Cerebellum (tissue), 4 donors: ENCODE measurements at places on chromosomes 4 and X. TPM values are rescaled to one million over a fixed set of nuclear protein-coding genes. Genes with fewer than 3 reads are reported as not detected.

Gene KIAA1210
- 0.36 TPM for total RNA-seq

Gene DMRTC1B
- 0.36 TPM for total RNA-seq

Gene PIM2
- total RNA-seq = 5.9 TPM

Gene VCX2
- not detected for total RNA-seq

Gene TMPRSS11F
- not detected for total RNA-seq

DNA sequence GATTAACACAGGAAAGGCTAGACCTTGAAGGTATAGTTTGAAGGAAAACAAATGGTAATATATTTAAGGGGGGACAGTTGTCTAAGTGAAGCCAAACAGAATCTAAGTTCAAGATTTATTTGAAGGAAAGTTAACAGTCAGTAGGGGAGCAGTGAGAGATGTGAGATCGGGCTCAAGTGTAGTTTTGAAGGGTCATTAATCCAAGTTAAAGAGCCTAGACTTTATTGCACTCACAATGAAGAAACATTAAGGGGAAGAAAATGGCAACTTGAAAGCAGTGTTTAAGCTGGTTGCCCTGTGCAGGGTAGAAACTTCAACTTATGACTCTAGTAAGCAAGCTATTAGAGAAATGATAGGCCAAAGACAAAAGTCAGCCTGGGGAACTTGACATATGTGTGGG, 1952.2 kb downstream of the PCDH7 start:
- no peak for DNase-seq

GRCh38 chr4:108119199-108119800, 49.4 kb downstream of the LEF1 start:
- no peak for DNase-seq

GRCh38 chr4:81052119-81053068, 21.9 kb downstream of the BMP3 start:
- DNase-seq = no peak

GRCh38 chrX:43629229-43629628, 26.9 kb upstream of the MAOA start:
- DNase-seq = no peak

- no peak for DNase-seq
Measured at GRCh38 chr4:39274503-39274902, 91.7 kb downstream of the RFC1 start.

GRCh38 chr4:182897601-182898478, 19.3 kb downstream of the DCTD start:
- DNase-seq = no peak

- DNase-seq = no peak
Measured at GRCh38 chr4:90187148-90187884, 60.1 kb downstream of the CCSER1 start.

- no peak for DNase-seq
Measured at GRCh38 chr4:96162636-96163035, 322.7 kb downstream of the PDHA2 start.

- peak; percentile 51 for DNase-seq
Measured at GRCh38 chr4:37793562-37793961, 32.9 kb upstream of the PGM2 start.

DNA sequence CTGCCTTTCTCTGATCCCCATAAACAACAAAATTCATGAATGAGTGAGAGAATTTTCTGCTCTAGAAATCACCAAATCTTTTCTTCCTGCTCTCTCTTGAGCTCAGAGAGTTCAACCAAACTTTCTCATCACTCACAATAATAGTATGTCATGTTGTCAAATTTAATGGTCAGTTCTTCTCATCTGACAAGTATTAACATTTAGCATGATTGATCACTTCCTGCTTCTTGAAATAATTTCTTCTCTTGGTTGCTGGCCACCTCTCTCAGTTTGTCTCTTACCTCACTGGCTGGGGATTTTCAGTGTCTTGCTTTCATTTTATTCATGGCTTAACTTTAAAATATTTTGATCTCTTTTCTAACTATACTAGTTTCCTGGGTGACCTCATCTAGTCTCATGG, 25.5 kb upstream of the FGF5 start:
- no peak for DNase-seq
